ENCODE measurements at places on chromosomes 11 and 22.

GRCh38 chr11:108559340-108559739 lies 34.2 kb downstream of the EXPH5 start:
- peak; percentile 81 for DNase-seq

DNA sequence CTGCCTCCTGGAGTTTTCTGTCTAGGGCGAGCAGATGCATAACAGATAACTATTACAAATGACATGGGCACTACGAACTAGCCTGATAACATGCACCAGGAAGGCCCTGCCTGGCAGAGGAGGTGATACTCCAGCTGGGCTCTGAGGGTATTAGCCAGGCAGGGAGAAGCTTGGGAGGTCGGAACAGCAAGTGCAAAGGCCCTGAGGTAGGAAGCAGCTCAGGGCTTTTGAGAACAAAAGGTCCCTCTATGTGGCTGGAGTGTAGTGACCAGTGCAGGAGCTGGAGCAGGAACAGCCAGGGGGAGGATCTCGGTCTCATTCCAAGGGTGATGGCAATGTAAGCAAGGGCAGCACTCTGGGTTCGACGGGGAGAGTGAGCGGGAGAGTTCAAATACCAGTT lies 61.6 kb upstream of the TCF20 start:
- no peak for DNase-seq

DNA sequence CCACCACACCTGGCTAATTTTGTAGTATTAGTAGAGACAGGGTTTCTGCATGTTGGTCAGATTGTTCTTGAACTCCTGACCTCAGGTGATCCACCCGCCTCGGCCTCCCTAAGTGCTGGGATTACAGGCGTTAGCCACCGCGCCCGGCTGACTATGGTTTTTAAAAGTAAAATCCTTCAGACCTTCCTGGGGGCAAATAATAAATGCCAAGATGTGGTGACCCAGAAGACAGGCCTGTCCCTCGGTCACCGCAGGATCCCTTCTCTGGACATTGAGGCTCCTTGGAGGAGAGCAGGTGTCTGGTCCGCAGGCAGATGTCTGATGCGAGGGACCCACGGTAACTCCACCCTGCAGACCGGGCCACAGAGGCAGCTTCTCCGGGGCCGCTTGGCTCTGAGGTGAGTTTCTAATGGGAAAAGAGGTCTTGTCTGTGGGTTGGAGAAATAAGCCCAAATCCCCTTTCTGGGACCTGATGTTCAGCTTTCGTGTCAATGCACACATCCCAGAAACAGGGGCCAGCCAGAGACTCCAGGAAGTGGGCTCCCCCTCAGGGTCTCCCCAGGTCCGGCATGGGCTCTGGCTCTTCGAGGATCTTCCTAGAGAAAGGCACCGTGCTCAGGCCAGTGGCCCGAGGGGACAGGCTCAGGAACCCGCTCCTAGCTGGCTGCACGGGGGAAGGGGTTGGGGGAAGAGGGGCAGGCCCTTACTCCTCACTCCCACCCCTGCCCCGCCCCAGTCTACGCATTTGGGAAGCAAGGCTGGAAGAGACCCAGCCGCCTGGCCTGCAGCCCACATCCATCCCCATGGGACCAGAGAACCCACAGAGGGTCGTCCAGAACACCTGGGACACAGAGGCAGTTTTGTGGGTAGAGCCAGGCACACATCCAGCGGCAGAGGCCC lies 100.6 kb downstream of the WNT7B start:
- DNase-seq: no peak

DNA sequence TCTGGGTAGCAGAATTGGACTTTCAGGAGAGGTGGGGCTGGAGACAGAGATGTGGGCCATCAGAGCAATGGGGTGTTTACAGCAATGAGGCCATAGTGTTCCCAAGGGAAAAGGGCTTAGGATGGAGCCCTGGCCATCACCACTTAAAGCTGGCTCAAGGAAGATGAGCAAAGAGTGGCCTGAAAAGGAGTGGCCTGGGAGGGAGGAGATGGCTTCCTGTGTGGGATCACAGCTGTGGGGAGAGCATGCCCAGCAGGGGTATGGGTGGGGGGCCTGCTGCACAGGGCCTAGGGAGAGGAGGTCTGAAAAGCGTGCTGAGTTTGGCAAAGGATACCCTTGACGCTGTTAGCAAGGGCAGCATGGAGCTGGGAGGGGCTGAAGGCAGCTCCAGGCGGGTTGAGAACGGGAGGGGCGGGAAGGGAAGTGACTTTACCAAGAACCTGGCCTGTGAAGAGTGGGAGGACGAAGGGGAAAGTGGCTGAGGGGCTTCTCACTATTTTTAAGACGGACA lies 13.9 kb downstream of the LRRC32 start:
- DNase-seq: no peak

GRCh38 chr11:128179039-128179438 lies 408.3 kb downstream of the ETS1 start:
- peak; percentile 73 for DNase-seq

DNA sequence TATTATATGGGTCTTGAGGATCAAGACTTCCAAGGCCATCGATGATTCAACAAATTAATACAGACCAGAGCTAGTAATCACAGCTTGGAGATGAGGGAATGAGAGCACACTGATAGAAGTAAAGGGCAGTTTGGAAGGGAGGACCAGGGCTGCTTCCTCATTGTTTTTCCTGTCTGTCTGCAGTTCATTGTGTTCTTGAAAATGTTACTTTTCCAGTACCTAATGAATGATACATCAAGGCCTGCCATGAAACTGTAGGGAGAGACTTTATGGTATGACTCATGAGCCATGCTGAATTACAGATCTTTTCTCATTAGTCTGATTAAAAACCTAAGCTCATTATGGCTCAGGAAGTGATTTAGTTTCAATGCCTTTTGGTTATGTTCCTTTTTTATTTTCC lies 855.6 kb downstream of the KCNA4 start:
- DNase-seq: no peak

- no peak for DNase-seq
Measured at GRCh38 chr11:83671289-83671688, 385.1 kb upstream of the CCDC90B start.

- peak; percentile 31 for DNase-seq
Measured at GRCh38 chr11:95339086-95339901, 108.3 kb upstream of the SESN3 start.
